ENCODE measurements at places on chromosomes 16 and 17.
A peak's percentile ranks its signal among the peaks of the same experiment; 100 is the strongest.

GRCh38 chr17:33118391-33119075, 126.9 kb downstream of the SPACA3 start:
- DNase-seq: no peak

DNA sequence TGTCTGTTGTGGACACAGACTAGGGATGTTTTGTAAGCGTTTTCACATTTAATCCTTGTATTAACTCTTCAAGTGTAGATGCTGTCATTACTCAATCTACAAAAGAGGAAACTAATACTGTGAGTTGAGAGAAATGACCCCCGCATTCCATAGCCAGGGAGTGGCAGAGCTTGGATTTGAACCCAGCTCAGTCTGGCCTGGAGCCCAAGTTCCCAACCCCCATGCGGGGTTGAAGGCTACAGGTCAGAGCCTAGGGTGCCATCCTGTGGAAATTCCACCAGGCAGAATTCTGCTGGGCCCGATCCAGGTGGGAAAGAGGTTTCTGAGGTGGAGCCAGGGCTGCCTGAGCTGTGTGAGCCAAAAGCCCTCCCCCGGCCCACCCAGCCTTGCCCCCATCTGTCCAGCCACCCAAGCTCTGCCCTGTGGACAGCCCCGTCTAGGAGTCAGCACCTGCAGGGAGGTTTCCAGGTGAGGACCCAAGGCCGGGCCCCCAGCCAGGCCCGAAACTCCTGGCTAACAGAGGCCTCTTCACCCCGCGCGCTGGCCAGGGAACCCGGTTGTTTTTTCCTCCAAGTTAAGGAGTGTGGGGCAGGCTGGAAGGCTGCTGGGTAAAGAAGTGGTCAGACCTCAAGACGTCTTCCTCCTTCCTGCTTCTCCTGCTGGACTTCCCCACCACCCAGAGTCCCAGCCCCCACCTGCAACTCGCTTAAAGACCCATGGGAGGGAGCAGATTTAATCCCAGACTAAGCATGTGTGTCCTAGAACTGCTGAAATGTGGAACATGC, 5.7 kb downstream of the MMP15 start:
- no peak for DNase-seq

DNA sequence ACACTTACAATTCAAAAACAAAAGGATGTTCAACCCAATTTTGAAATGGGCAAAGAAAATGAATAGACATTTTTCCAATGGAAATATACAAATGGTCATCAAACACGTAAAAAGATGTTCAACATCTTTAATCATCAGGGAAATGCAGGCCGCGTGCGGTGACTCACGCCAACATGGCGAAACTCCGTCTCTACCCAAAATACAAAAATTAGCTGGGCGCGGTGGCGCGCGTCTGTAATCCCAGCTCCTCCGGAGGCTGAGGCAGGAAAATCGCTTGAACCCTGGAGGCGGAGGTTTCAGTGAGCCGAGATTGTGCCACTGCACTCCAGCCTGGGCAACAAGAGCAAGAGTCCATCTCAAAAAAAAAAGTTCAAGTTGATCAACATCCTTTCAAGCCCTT, 1.8 kb upstream of the CLUAP1 start:
- no peak for DNase-seq

DNA sequence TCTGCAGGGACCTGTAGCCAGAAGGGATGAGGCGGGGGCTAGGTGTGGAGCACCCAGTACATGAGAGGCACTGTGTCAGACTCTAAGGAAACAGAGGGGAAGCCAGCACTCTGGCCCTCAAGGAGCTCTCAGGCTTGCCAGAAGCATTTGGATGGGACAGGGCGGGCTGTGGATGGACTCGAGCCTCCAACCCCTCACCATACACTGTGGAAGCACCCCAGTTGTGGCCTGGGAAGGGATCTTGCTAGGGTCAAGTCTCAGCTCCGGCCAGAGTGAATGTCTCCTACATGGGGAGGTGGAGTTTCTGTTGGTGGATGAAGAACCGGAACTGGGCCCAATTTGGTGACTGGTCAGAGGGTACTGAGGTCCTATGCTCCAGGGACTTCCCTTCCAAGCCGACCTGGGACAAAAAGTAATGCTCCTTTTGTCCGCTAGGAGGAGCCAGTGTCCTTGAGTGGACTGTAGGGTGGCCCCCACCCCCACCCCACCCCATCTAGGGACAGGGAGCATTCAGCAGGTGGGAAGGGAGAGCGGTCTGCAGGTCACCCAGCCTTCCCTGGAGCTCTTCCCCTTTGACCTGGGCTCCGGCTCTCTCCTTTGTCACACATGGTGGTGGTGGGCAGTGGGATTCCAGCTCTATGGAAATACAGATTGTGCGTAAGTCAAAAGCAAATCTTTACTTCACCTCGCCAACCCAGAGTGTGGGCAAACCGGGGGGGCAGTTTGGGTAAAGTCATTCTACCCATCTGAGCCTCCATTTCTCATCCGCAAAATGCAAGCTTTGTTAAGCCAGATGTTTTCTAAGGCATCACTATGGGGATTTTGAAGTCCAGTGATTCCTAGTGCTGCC, 20.4 kb upstream of the PHB1 start:
- DNase-seq: peak; percentile 18

GRCh38 chr17:3167574-3167973, 29.7 kb upstream of the OR1A2 start:
- DNase-seq: no peak

GRCh38 chr17:68295086-68295485, 3.8 kb downstream of the ARSG start:
- DNase-seq: peak; percentile 57

GRCh38 chr17:50134206-50135110, 4.5 kb upstream of the SAMD14 start:
- DNase-seq: no peak

GRCh38 chr17:32141258-32141657, 1.0 kb upstream of the RHOT1 start:
- no peak for DNase-seq

DNA sequence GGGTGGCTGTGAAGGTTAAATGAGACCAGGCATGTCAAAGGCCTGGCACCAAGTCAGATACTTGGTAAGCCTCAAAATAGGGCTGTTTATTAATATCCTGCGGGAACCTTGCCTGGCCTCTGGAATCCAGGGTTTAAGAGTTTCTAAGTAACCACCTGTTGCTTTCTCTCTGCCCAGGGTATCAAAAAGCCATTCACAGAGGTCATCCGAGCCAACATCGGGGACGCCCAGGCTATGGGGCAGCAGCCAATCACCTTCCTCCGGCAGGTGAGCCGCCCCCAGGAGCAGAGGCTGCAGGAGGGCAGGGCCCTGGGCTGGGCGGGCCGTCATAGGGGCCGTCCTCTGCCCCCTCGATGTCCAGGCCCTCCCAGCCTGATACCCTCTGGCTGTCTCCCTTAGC, 13.3 kb downstream of the GPT2 start:
- DNase-seq: no peak

DNA sequence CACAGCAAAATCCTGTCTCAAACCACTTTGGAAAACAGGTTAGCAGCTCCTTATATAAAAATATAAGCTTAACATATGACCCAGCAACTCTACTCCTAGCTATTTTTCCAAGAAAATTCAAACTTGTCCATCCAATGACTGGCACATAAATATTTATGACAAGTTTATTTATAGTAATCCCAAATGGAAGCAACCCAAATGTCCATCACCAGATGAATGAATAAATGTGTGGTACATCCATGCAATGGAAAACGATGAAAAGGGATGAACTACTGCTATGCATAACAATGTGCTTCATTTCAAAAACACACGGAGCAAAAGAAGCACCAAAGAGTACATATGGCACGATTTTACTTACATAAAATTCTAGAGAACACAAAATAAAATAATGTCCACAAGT, 9.6 kb upstream of the KPNB1 start:
- no peak for DNase-seq

DNA sequence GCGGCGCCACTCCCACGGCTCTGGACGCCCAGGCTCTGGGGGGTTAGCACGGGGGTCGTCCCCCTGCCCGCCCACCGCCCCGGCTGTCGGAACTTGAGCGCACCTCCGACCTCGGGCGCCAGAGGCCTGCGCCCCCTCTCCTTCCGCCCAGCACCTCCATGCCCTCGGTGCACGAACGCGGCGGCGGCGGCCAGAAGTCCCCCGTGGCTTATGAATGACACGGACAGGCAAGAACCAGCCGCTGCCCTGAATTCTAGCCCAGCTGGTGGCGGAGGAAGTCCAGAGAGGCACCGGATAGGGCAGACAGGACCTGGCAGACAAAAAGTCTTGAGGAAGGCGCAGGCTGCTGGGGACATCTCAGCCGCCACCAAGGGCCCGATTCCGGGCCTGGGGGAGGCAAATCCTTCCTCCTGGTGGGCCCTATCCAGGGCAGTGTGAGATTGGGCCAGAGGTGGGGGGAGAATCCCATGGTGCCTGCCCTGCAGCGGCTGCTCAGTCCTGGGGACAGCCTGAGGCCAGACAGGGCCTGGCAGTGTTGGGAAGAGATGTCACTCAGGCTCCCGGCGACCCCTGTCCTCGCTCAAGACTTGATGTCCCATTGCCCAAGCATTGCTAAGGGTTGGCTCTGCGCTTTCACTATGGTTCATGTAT, 897 bp upstream of the CYGB start:
- DNase-seq: no peak

GRCh38 chr16:67946128-67946569, 2.2 kb upstream of the LCAT start:
- no peak for DNase-seq

DNA sequence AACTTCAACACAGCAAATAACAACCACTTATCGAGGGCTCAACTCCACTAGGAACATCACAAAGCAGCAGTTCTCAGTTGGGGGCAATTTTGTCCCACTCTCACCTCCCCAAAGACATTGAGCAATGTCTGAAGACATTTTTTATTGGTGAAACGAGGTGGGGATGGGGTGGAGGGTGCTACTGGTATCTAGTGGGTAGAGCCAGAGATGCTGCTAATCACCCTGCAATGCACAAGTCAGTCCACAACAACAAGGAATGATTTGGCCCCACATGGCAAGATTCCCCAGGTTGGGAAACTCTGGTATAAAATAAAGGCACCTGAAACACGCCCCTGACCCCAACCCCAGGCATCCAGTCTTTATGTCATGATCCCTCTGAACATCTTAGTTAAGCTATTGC, 33.3 kb downstream of the TLE7 start:
- DNase-seq: no peak

GRCh38 chr16:81714583-81714982, 64.5 kb upstream of the PLCG2 start:
- no peak for DNase-seq

DNA sequence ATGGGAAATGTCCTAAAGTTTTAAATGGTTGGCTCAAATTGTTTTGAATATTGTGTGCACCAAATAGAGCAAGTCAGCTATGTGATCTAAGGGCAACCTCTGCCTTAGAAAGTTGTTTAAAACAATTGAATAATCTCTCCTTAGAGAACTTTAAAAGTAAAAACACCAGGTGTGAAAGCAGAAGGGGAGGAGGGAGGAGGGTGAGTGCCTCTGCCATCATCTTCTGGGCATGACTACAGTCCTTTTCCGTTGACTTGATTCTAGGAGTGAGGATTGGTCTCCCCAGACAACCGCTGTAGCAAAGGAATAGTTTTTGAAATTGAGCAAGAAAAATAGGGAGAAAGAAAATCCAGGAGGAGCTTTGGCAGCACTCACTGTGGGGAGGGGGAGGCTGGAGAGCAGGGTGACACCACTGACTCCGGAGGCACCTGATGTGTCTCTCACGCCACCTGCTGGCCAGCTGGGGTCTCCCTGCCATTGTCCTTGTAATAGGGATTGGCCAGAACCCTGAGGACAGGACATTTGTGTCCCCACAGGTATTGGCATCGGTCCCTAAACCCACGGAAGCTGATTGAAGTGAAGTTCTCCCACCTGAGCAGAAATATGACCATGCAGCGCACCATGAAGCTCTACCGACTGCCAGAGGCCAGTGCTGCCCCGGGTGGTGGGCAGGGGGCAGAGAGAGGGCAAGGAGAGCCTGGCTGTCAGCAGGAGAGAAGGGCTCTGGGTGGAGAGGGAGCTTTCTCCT, 33.3 kb downstream of the PLCD3 start:
- peak; percentile 71 for DNase-seq

- no peak for DNase-seq
These were observed 79.7 kb upstream of the NOL11 start for GRCh38 chr17:67637901-67638641.

GRCh38 chr16:22052980-22053379, 39.4 kb upstream of the VWA3A start:
- DNase-seq: no peak

GRCh38 chr17:4590981-4591453, 6.7 kb downstream of the SMTNL2 start:
- no peak for DNase-seq

GRCh38 chr17:14840616-14841231, 424.4 kb downstream of the PMP22 start:
- no peak for DNase-seq

DNA sequence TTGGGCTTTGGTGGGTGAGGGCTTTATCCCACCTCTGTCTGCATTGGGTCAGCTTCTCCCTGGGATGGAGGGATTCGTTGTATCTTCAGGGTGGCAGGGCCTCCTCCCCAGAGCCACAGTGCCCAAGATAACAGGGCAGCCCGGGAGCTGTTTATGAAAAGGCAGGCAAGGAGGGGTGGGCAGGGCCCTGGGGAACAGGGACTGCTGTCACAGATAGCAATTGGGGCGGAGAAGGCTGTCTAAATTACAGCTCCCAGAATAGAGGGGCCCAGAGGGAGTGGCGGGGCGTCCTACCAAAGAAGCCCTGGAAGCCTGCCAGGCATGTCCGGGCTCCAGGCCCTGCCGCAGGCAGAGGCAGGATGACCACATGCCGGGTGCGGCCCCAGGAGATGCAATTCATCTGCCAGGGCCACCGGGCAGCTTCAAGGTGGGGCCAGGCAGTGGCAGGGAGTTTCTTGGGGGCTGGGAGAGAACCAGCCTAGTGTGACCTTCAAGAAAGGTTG, 18.8 kb upstream of the PHOSPHO1 start:
- DNase-seq: no peak

GRCh38 chr16:84618581-84619460, 943 bp upstream of the COTL1 start:
- DNase-seq: no peak

- DNase-seq: no peak
These were observed 11.4 kb downstream of the ZDHHC7 start for GRCh38 chr16:84999857-85000480.

- no peak for DNase-seq
These were observed 11.7 kb upstream of the MAF start for GRCh38 chr16:79612207-79612606.

GRCh38 chr16:29756654-29757053, 10.9 kb upstream of the C16orf54 start:
- DNase-seq: no peak

GRCh38 chr17:48571826-48572417, 6.2 kb downstream of the HOXB4 start:
- no peak for DNase-seq

All from activated CD4-positive, alpha-beta T cell treated with anti-CD3 and anti-CD28 coated beads, Interleukin-2, amount 50 U/mL, for 4 hours (primary cell).